ENCODE measurements at places on chromosomes 13 and 19.

DNA sequence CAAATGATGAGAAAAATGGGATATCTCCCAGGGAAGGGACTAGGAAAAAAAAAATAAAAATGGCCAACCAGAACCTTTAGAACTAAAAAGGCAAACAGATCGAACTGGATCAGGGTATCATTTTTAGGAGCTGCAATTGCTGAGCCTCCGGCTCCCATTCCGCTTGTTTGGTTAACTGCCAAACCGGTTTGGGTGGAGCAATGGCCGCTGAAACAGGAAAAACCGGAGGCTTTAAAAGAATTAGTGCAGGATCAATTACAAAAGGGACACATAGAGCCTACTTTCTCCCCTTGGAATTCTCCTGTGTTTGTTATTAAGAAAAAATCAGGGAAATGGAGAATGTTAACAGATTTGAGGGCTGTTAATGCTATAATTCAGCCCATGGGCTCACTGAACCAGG is 12.7 kb upstream of the ZNF443 start:
- no peak for DNase-seq

DNA sequence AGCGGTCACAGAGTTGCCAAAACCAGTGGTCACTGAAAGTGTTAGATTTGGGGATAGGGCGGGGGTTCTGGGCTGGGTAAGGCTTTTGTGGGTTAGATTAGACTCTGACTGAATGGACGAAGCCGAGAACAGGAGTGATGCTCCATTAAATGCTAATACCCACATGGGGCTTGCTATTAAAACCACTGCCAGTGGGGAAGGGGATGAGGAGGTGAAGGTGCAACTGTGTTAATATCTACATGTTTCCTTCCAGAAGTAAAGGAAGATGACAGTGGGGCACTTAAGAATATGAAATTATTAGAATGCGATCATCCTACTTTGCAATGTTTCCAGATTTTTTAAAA is 573 bp upstream of the ZNF614 start:
- DNase-seq = no peak

- no peak for DNase-seq
These were observed 180.8 kb upstream of the RFC3 start for GRCh38 chr13:33636955-33637670.

- DNase-seq = no peak
These were observed at the start of the genes PEG3 and ZIM2 for GRCh38 chr19:56840451-56841192. Gene PEG3, minus strand, starts transcription at chr19:56840726. Its CDS starts 16,071 bp downstream, at chr19:56824655. Gene ZIM2, minus strand, starts transcription at chr19:56840726. Its CDS starts 16,449 bp downstream, at chr19:56824277.

DNA sequence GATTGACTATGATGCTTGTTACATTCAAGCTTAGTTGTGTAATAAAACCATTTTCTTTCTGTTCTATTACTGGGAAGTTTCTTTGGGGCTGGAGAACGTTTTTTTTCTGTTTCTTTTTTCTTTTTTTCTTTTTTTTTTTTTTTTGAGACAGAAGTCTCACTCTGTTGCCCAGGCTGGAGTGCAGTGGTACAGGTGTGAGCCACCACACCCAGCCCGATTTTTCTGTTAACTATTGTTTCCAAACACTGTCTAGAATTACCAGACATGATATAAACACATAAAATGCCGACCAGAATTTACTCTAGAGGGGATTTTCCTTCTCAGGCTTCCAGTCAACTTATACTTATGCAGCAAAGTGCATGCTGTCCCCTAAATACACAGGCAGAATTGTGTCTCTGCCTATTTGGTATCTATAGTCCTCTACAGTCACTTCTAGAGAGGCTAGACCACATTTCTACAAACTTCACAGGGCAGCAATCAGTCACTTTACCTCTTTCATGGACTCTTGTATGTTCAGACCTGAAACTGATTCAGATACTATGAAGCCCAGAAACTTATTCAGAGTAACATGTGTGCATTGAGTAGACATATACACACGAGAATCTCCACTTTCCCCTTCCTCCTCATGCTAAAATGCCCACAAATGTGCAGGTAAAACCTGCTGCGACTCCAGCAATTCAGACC is 121.2 kb downstream of the ZNF737 start:
- no peak for DNase-seq

- no peak for DNase-seq
These were observed 10.7 kb downstream of the NLRP8 start for GRCh38 chr19:55958356-55958755.

DNA sequence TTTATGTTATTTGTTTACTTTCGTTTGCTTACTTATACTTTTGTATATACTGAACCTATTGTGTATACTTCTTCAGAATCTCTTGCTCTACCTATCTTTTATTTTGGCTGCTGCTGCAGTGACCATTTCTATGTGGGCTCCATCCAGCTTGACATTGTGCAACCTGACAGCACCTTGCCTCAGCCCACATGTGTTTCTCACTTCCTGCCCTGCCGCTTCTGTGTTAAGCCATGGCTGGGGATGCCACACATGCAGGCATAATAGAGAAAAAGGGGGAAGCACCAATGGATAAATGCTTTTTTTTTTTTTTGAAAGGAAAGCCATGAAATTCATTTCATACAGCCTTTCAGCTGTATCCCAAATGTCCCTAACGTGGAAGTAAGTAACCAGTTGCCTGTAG is 147.6 kb downstream of the RBM26 start:
- DNase-seq = no peak

DNA sequence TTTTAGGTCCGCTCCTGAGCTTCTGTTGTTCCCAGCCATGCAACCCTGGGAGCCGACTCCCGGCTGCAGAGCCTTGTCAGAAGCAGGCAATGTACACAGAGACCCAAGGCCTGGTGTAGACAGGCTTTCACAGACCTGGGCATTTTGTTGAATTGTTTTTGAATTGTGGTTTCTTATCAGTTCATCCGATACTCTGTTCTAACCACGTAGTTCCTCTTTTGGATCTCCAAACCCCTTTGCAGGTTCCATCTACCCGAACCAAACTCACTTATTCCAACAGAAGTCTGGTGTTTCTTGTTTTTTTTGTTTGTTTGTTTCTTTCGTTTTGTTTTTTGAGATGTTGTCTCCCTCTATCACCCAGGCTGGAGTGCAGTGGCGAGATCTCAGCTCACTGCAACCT is 6.3 kb upstream of the NLRP2 start:
- DNase-seq = no peak
